ENCODE measurements at places on chromosomes 12 and 14.

DNA sequence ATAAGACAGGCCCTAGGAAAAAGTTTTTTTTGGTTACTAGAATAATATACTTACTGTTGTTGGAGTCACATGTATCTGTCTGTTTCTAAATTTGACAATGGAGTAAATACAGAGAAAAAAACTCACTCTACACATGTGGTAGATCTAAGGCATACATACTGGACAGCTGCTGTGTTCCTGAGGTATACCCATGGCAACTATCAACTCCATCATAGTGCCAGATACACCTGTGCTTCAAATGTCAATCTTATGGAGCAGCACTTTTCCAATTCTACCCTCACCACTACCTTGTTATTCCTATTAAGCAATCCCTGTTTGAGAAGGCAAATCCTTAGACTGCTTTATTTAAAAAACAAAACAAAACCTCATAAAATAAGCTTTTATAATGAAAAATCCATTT lies 3.3 kb downstream of the ZCRB1 start:
- no peak for DNase-seq

DNA sequence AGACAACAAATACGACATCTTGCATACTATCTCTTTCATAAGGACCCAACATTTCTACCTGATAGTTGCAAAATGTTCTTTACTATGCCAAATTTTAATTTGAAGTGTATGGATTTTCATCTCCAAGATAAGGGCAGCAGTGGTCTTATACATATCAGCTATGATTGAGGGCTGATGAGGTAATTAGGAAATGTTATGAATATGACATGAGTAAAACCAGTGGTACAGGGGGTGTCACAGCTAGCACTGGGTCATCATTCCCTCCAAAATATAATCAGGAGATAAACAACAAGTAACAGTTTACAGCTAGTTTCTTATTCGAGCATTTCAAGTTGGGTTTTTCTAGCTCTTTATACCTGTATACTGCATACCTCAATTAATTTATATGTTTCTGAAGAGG lies 35.0 kb downstream of the ATP2B1 start:
- no peak for DNase-seq

DNA sequence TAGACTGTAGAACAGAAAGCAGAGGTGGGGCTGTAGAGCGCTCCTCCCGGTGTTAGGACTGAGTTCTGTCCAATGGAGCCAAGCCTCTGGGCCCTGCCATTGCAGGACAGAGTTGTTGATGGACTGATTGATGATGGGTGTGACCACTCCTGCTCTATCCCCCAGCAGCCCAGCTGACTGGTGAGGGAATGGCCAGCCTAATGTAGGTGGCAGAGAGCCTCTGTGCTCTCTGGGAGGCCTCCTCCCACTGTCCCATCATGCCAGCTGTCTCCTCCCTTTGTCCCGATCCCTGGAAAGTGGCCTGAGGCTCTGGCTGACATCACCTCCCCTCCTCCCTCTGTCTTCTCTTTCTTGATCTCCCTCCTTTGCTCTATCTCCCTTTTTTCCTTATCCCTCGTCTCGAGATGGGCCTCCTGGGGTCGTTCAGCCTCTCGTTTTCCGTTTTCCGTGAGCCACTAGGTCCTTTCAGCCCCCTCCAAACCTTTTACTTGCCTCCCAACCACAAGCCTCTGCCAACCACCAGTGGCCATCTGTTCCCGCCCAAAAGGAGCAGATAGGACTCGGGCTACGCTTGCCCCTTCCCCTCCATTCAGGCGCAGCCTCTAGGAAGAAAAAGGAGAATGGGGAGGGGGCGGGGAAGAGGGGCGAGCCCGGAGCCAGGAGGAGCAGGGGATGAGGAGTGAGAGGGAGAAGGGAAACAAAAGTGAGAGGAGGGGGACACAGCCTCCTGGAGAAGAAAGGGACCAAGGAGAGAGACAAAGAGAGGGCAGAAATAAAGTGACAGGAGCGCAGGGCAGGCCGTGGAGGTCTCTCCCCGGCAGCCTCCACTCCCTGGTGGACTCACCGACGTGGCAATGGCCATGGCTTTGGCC lies 572 bp downstream of the EFS start:
- DNase-seq = no peak

DNA sequence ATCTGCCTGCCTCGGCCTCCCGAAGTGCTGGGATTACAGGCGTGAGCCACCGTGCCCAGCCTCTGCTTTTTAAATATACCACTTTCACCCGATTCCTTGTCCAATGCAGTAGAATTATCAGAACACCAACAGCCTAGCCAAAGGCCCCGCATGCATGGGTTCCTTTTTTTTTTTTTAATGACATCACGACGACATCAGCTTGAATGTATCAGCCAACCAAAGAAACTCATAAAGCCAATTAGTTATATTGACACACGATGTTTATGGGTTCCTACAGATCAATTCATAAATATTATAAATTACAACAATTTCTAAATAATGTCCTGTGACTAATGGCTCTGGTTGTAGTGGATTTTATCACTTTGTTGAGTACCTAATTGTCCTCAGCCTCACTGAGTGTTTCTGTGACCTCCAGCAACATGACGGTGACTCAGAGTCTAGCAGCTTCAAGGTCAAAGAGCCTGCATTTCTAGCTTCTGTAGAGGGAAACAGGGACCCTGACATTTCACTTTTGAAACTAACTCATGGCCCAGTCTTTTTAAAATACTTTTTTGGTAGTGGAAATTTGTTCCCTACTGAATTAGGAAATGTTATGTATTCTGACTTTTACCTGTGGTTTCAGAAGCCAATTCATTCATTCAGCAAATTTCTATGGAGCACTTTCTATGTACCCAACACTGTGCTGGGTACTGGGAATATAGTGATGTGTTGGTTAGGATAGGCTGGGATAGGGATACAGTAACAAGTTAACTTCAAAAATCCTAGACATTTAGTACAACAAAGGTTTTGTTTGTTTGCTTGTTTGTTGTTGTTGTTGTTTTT lies 144.1 kb downstream of the SUDS3 start:
- DNase-seq = no peak

DNA sequence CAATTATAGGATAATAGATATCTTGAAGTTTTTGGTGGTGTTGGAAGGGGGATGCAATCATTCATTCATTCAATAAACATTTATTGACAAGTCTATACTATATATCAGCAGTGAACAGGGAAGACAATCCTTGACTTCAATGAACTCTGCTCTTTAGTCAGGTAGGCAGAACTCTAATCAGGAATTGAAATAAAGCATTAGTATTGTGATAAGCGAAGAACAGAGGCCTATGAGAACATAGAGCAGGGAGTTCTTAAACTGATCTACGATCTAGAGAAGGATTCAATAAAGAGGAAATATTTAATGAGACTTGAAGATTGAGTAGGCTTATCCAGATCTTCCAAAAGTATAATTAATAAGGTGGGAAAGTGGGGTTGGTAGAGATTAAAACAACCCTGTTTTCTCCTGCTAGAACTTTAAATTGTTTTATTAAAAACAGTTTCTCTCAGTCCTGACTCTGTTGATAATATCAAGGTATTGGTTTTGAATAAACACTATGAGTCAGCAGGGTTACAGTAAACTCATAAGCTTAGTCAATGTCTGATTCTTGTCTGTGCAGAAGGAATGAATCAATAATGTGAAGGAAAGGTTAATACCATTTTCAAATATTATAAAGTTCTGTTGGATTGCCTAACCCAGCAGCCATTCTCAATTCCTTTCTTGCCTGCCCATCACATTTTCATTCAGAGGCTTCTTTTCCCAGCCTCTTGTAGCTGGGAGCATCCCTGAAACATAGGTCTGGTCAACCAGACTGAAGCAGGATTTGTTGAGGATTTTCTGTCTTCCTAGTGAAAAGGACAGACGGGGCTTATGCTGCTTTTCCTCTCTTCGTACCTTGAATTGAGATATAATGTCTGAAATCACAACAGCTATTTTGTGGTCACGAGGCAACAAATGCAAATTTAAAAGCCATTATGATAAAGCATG lies 38.9 kb upstream of the KTN1 start:
- DNase-seq = no peak

DNA sequence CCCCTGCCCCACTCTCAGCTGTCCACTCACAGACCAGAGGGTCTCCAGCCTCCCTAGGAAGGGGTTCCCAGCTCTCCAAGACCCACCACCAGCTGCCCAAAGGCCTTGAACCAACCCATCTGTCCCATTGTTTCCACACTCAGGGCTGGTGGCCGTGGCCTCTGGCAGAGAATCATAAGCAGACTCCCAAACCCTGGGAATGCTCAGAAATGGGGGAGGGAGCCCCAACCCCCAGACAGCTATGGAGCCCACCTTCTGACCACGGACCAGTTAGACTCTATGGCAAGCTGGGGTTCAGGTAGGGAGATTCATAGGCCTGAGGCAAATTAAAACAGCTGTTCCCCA lies 280.0 kb downstream of the DPF3 start:
- DNase-seq = no peak

- no peak for DNase-seq
Measured at GRCh38 chr12:95351748-95352147, 122.2 kb upstream of the METAP2 start.

- no peak for DNase-seq
Measured at GRCh38 chr12:130640901-130641300, 75.2 kb downstream of the RIMBP2 start.

DNA sequence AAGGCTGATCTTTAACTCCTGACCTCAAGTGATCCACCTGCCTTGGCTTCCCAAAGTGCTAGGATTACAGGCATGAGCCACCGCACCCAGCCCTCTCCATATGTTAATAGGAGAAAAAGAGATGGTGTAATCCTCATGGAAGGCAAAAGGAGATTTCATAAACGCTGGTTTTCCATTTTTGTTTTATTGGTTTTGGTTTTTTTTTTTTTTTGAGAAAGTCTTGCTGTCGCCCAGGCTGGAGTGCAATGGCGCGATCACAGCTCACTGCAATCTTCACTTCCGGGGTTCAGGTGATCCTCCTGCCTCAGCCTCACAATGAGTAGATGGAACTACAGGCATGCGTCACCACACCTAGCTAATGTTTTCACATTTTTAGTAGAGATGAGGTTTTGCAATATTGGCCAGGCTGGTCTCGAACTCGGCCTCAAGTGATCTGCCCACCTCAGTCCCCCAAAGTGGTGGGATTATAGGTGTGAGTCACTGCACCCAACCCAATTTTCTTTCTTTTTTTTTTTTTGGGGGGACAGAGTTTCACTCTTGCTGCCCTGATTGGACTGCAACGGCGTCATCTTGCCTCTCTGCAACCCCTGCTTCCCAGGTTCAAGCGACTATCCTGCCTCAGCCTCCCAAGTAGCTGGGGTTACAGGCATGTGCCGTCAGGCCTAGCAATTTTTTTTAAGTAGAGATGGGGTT lies 8.1 kb downstream of the PTGES3 start:
- no peak for DNase-seq

- no peak for DNase-seq
Measured at GRCh38 chr12:3453990-3454680, 36.9 kb upstream of the PRMT8 start.

DNA sequence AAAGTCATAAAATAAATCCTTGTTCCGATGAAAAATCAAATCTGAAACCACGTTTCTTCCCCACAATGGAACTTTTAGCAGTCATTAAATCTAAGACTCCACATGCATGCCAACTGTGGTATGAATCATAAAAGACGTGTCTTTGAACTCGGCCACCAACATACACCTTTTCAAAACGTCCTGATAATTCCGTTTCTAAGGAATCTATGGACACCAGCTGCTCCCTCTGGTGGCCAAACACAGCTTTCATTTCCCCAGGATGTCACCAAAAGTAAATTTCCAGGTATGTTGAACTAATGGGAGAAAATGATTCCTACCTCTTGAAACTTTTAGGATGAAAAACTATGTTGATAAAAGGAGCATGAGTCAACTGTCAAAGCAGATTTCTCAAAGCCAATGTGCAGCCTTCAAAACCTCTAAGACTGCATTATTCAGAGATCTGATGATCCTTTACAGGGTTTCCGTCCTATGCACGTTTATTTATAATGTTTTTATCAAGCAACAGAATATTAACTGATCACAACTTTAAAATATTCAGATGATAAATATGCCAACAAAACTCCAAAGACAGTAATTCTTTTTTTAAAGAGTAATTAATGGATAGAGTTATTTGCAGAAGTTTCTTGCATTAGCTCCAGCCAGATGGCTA lies 96.2 kb downstream of the CIT start:
- no peak for DNase-seq

GRCh38 chr12:118371321-118372282 lies 1.1 kb downstream of the TAOK3 start:
- peak; percentile 7 for DNase-seq

- DNase-seq = no peak
Measured at GRCh38 chr12:77888611-77889010, 57.9 kb downstream of the NAV3 start.

DNA sequence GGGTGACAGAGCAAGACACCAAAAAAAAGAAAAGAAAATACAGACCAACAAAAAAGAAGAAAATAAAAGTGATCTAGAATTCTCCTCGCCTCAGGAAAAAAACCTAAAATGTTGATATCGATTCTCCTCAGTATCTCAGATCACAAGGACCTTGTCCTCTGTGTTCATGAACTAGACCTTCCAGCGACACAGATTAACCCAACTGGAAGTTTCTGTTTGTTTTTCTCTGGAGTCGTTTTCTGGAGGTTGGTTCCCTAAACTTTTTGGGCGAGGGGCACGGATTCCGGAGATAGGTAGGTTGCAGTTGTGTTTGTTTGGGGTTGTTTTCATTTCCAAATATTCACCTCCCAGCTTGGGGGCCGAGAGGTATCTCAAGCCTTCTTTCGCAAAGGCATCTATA lies 559 bp upstream of the RFC5 start:
- no peak for DNase-seq

DNA sequence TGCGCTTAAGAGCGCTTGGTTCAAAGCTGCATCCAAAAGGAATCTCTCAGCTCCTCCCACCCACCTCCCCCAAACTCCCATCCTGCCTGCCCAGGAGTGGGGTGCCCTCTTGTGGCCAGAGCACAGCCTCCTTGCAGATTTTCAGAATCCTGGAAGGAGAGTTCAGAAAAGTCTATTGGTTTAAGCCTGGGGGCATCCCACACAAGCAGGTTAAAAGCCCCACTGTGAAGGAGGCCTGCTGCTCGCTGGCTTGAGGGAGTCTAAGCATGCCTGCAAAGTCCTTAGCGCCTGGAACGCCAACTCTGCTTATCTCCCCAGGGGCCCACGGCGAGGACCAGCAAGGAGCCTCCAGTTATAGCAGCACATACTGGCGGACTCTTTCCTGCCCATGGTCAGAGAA lies 297.1 kb downstream of the KSR2 start:
- no peak for DNase-seq

DNA sequence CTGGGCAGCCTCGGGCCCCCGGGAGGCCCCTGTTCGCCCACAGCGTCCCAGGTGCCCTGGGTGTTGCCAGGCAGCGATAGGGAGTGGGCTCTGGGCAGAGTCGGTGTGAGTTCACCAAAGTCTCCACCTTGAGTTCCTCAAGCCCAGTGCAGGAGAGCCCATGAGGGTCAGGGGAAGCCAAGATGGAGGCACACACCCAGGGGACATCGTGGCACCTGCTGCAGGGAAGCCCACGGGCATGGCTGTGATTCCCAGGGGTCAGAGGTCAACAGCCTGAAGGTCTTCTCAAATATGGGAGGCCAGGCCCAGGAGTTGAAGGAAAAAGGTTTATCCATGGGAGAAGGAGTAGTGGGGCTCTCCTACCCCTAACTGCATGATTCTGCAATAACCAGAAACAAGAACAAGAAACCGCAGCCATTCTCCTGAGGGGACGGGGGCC lies 148.8 kb downstream of the ADGRD1 start:
- no peak for DNase-seq

Data from stimulated activated CD4-positive, alpha-beta T cell treated with anti-CD3 and anti-CD28 coated beads, Interleukin-4, amount 100 ng/mL, for 4 hours (primary cell).